ENCODE measurements at places on chromosomes 16 and 17.

GRCh38 chr16:55389426-55390073 is 65.5 kb downstream of the IRX6 start:
- no peak for DNase-seq

- no peak for DNase-seq
These were observed 19.2 kb upstream of the ABAT start for GRCh38 chr16:8655184-8655717.

- DNase-seq: no peak
These were observed 307.1 kb downstream of the SNX29 start for GRCh38 chr16:12283596-12283995.

DNA sequence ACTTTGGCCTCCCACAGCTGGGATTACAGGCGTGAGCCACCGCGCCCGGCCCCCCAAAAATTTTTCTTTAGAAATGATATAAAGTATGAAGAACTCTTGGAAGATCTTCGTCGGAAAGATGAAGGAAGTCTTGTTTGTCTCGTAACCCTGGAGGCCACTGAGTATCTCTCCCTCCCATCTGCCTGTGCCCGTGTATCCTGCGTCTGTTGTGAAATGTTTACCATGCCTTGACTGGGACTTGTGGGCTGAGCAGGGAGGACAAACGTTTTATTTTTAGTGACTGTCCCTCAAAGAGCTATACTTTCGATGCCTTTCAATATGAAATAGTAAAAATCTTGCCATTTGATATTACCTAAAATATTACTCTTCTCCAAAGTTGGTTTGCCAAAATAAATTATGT is 121.2 kb downstream of the RPTOR start:
- DNase-seq: no peak

DNA sequence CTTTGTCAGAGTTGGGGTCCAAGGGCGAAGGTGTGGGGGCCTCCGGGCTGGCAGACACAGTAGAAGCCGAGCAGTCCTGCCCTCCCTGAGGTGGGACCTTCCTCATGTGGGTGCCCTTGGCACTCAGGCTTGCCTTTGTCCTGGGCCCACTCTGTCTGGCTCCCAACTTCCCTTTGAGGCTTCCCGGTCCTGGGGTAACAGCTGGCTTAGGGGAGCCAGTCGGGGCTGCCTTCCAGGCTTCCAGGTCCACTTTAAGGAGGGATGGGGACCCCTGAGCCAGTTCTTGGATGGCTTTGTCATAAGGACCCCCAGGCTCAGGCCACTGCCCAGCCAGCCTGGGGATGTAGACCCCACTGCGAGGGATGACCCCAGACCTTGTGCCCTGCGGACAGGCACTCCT is 7.8 kb downstream of the GAS2L2 start:
- DNase-seq: no peak

DNA sequence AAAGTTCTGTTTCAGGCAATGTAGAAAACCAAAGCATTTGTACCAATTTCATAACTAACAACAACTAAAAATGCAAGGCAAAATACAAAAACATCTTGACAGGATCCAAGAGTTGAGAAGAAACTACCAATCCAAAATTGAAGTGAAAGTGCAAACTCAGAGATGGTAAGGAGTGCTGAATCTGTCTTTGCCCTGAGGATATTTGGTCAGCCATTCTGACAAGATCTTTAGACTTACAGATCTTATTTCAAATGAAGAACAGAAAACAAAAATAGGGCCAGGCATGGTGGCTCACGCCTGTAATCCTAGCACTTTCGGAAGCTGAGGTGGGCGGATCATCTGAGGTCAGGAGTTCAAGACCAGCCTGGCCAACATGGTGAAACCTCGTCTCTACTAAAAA is 412.8 kb downstream of the ZFHX3 start:
- DNase-seq: no peak

- DNase-seq: no peak
These were observed 1.9 kb downstream of the MEAK7 start for GRCh38 chr16:84502581-84502980.

DNA sequence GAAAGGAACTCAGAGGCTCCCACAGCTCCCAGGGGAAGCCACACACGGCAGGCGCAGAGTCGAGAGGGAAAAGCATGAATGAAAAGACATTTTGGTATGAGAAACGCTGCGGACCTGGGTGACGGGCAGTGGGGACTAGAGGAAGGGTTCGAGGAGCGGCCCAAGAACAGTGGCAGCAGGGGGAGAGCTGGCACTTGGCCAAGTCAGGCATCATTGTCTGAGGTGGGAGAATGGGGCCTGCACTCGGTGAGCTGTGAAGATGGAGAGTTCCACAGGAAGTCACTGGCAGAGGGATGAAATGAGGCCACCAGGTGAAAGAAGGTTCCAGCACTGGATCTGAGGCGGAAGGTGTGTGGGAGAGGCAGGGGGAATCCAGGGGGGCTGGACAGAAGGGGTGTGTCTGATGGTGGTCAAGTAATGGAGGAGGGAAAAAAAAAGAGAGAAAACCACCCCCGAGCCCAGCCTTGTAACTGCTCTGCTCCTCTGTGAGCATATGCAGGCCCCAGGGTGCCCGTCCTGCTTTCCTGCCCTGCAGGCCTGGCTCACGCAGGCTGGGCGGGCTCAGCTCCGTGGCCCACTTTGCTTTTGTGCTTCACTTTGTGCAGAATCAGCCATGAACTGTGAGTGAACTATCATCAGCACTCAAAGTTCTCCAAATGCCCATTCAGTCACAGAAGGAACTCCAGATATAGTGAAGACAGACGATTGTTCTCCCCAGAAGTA is 31.8 kb downstream of the TMEM204 start:
- no peak for DNase-seq

DNA sequence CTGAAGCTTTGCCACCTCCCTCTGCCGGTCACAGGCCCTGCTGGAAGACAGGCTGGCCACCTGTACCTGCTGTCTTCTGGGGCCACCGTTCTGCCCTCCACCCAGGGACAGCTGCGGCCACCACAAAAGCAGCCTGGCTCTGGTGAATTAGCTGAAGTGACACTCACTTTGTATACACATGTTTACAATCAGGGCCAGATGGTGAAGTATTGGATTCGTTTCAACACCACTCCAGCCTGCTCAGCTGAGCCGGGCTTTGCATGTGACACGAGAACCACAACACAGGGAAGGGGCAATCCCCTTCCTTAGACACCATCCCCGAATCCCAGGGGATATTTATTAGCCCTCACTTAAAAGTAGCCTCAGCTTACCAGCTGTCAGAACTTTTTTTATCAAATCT is 191.5 kb upstream of the RPL38 start:
- no peak for DNase-seq

GRCh38 chr16:88868974-88869672 is 2.7 kb upstream of the PABPN1L start:
- no peak for DNase-seq

- peak; percentile 32 for DNase-seq
These were observed 21.2 kb downstream of the SMG6 start for GRCh38 chr17:2282297-2282873.

- no peak for DNase-seq
These were observed 18.3 kb downstream of the ITGA3 start for GRCh38 chr17:50074227-50074626.

- peak; percentile 82 for DNase-seq
These were observed 31.0 kb upstream of the ARL4D start for GRCh38 chr17:43367737-43368242.

DNA sequence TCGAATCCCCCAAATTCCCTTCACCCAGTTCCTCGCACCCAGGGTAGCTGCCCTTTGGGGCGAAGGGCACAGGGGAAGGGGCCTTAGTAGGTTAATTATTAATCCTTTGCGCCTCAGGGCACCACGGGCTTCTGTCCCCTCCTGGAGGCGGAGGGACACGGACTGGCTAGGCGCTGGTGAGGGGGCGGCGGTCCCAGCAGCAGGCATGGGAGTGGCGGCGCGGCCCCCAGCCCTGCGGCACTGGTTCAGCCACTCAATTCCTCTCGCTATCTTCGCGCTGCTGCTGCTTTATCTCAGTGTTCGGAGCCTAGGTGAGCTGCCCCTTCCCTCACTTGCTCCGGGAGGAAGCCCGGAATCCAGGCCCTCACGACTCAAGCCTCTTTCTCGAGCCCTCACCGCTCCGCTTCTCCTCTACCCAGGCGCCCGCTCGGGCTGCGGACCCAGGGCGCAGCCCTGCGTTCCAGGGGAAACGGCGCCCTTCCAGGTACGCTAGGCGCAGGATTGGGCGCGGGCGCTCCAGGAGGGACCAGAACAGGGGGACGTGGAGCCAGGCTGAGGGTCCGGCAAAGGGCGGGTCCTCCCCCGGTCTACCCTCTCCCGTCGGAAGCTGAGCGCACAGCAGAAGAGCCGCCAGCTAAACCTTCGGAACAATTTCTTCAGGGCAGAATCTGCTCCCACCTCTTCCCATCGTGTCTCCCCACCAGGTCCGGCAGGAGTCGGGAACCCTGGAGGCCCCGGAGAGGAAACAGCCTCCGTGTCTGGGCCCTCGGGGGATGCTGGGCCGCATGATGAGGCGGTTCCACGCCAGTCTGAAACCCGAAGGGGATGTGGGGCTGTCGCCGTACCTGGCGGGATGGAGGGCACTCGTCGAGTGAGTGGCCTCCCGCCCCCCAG is at the start of gene GLTPD2:
Gene GLTPD2, plus strand, starts transcription at position 158 of the 894 bp plus-strand sequence. Its CDS starts 48 bp downstream, at position 206.
- DNase-seq: no peak

GRCh38 chr16:30893417-30893743 is 497 bp downstream of the BCL7C start:
- DNase-seq: peak; percentile 38

DNA sequence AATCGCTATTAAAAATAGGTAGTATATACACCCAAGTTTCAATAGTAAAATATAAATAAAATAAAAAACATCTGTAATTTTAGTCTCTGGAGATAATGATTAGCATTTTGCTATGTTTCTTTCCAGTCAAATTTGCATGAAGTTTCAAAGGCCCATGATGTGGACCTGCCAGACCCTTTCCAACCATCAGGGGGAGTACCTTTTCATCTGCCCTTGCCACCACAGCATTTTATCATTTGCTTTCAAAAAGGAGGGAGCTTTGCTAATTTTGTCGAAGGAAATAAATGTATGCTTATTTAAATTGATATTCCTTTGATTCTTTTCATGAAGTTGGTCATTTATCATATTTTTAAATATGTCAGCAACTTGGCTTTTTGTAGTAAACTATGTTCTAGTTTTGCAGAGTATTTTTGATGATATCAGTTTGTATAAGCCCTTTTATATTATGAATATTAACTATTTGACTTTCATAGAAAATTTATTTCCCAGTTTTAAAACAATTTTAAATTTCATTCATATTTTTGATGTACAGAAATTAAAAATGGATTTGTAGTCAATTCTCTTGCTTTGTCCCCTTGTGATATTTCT is 115.2 kb upstream of the NETO2 start:
- DNase-seq: peak; percentile 18

GRCh38 chr17:57113656-57114055 is 28.6 kb downstream of the AKAP1 start:
- DNase-seq: no peak

- DNase-seq: peak; percentile 24
These were observed 30.7 kb upstream of the CDH5 start for GRCh38 chr16:66335704-66336329.

- no peak for DNase-seq
These were observed 17.8 kb downstream of the SPECC1 start for GRCh38 chr17:20026960-20027359.

- DNase-seq: no peak
These were observed 39.4 kb downstream of the SDR42E1 start for GRCh38 chr16:81971853-81972252.

GRCh38 chr17:71472809-71473789 is 647.7 kb upstream of the SOX9 start:
- peak; percentile 35 for DNase-seq

- DNase-seq: no peak
These were observed 32.1 kb downstream of the CCDC40 start for GRCh38 chr17:80068301-80069222.

DNA sequence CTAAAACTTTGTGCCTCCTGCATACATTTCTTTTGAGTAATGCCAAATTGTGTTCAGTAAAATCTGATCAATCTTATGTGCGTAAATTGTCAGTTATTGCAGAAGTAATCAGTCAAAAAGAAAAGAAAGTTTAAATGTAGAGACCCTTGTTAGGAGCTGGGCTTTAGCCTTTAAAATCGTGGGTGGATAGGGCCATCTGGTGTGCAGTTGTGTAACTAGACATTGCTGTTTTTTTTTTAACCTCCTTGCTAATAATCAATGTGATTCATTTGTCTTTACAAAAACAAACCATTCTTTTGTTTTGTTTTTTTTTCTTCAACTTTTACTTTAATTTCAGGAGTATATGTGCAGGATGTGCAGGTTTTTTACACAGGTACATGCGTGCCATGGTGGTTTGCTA is 5.3 kb upstream of the WWOX start:
- no peak for DNase-seq

GRCh38 chr17:38352245-38353085 is 821 bp downstream of the SOCS7 start:
- peak; percentile 44 for DNase-seq

- no peak for DNase-seq
These were observed 11.0 kb downstream of the CAVIN1 start for GRCh38 chr17:42411905-42412679.

DNA sequence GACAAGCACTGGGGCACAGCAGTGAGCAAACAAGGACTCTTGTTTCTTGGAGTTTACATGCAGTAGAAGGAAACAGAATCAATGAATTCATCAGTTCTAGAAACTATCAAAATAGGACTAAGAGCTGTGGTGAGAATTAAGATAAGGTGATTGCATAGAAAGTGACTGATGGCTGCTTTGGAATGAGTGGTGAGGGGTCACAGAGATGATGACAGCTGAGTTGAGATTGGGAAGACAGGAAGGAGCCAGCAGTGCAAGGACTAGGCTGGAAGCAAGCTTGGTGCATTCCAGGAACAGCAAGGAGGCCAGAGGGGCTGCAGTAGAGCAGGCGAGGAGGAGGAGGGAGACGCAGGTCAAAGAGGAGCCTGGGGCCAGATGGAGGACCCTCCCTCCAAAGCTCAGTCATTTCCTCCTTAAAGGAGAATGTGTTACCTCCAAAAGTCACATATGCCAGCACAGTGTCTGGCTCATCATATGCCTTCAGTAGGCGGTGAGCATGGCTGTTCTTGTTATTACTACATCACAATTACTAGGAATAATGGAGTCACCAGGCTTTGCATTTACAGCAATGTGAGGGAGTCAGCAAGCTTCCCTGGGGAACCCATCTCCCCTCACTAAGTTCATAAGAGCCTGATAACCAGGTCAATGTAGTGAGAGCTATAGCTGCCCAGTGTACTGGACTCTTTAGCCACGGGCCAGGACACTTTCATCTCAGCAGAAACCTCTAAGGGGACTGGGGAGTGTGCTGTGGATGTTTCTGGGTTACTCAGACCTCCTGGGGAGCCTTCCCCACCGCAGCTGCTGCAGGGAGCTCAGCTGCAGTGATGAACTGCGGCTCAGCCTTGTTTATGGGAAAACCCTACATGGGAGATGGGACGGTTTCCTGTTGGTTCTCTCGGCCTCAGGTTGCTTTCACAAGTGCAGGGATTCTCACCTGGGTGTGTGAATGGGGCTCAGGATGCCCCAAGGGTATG is 157.2 kb downstream of the SEC14L1 start:
- no peak for DNase-seq

GRCh38 chr16:54582631-54583250 is 296.2 kb upstream of the IRX3 start:
- DNase-seq: no peak

DNA sequence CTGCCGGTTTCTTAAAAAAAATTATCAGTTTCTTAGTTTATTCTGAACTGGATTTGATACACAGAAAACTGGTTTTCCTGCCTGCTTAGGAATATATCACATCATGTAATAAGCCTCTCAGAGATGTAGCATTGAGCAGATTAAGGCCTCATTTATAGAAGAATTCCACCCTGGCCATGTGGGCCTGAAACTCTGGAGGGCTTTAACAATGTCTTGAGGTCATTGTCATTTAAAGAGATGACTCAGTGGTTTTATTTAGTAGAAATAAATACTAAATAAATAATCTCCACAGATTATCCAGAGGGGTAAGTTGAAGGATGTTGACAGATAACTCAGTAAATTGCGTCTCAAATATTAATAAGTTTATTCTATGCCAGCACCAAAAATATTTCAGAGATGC is 56.9 kb downstream of the PRKCA start:
- DNase-seq: no peak
